ENCODE measurements at places on chromosomes 3 and 15.

DNA sequence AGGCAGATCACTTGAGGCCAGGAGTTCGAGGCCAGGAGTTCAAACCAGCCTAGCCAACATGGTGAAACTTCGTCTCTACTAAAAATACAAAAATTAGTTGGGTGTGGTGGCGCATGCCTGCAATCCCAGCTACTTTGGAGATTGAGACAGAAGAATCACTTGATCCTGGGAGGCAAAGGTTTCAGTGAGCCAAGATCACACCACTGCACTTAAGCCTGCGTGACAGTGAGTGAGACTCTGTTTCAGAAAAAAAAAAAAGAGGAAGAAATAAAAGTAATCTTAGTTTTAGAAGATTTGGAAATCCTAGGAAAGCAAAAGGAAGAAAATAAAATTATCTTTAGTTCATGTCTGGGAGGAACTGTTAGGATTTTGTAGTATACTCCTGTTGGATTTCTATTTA, 77.2 kb downstream of the IL12A start:
- no peak for DNase-seq

DNA sequence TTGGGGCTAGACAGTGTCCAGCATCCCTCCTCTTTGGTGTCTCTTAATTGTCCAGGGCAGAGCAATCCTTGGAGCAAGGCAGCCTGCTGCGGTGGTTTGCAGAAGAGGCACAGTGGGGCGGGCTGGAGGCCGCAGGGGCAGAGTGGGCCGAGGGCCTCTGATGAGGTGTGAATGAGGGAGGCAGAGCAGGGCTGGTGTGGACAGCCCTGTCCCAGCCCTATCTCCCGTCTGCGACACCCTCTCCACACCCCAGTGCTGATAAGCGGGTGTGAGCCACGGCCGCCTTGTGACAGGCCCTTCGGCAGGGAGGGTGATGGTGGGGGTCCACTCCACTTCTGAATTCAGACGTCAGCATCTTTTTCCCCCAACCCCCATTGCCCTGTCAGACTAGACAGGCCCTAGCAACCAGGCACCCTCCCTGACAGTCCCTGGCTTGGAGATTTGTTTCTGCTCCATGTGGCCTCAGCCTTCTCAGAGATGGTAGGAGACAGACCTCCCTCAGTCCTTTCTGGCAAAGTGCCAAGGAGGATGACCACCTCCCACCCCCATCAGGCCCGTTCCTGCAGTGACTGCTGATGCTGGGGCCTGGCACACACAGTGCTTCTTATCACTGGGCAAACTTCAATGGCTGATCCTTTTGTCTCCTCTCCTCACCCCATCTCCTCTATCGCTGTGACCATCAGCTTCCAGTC, 37.3 kb downstream of the EXOG start:
- no peak for DNase-seq

DNA sequence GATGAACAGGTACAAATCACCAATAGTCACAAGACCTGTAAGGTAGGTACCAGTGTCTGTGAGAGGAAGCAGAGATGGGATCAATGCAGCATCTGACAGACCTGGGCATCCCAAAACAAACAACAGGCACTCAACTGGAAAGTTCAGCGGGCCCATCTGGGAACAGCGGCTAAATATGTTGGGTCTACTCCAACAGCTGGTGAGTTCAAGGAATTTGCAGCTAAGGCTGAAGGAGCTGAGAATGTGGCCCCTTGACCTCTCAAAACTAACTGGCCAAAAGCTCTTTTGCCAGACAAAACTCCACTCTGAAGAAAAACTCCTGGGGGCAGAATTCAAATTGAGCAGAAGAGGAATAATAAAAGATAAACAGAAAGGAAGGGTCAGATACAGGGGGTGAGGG, 24.4 kb downstream of the AVEN start:
- no peak for DNase-seq

DNA sequence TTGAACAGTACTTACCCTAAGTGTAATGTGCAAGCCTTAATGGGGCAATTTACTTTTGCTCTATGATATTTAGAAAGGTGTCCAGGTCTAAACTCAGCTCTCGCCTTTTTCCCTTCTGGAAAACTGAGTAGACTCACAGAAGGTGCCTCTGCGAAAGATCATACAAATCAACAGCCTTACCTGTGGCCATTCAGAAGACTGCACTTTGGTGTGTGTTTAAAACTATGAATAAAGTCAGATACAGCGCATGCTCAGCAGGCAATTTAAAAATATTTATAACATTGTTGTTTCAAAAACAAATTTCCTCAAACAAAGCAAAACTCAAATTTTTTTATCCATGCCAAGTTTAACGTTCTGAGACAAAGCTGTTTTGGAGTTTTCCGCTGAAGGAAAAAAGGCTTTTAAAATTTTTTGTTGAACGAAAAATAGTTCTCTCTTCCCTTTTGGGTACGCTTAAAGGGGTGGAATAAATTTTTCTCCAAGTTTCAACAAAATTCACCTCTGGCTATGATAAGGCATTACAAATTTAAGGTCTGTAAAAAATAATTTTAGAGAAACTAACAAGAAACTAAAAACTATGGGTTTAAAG, 156.3 kb downstream of the TIGIT start:
- DNase-seq: no peak

DNA sequence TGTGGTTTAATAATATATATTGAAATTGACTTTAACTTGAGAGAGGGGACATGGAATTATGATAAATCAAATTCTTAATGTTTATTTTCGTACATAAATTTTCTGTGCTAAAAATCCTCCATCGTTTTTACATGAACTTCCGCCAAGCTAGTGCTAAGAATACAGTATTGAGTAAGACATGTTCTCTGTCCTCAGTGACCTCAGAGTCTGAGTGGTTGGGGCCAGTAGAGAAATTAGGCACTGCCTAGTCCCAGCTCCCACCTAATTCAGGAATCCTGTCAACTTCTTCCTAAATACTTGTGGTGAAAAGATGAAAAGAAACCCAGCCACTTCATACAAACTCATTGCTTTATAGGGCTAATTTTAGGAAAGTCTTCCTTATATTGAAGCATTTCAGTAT, 110.3 kb downstream of the PPP2R3A start:
- DNase-seq: no peak

DNA sequence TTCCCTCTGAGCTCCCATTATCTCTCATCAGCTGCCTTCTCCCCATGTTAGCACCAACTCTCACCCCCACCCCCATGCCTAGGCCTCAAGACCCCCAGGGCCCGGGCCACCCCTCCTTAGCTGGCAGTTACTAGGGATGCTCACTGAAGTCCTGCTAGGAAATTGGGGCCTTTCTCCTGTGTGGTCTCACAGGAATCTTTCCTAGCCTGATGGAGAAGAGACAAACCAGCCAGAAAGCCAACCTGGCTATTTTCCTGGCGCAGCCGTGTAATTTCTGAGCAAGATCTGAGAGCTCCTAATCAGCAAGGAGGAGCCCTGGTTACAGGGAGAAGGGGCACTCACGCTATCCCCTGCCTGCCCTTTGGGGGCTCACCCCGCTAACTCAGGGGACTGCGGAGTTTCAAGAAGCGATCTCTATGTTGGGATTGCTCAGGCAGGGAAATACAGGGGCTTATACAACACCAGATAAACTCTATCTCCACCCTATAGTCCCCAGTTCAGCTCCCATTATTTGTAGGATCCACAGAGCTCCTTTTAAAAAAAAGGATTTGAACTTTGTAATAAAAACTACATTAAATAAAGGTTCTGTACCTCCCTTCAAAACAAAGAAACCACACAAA, 25.2 kb downstream of the NR2F2 start:
- DNase-seq: no peak

GRCh38 chr15:29099131-29099880, 170.3 kb downstream of the NSMCE3 start:
- DNase-seq: no peak

GRCh38 chr3:127693336-127693843, 20.6 kb downstream of the ABTB1 start:
- DNase-seq: no peak

DNA sequence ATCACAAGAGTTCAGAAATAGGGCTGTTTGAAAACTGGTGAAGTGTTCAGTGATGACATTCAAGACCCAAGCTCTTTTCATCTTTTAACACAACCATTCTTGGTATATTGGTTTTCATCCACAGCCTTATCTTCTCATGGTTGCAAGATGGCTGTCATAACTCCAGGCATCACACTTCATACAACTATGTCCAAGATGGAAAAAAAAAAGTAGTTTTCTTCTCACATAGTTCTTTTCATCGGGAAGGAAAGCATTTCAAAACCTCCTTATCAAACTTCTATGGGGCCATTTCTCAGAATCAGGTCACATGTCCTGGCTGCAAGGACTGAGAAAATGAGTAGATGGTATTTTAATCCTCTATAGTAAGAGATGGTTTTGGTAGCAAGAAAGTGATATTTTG, 21.1 kb upstream of the MFSD1 start:
- no peak for DNase-seq

DNA sequence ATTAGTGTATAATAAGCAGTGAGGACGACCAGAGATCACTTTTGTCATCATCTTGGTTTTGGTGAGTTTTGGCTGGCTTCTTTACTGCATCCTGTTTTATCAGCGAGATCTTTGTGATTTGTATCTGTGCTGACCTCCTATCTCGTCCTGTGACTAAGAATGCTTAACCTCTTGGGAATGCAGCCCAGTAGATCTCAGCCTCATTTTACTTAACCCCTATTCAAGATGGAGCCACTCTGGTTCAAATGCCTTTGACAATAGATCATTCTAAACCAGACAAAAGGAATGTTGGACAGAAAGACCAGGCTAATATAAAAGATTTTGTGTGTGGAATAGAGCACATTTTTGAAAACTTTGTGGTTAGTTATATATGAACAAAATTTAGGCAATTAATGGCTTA, 618.5 kb upstream of the BCHE start:
- no peak for DNase-seq

GRCh38 chr3:188246905-188247304, 92.9 kb downstream of the LPP start:
- no peak for DNase-seq

- no peak for DNase-seq
These were observed 72.7 kb downstream of the PEAK1 start for GRCh38 chr15:77347197-77347596.

DNA sequence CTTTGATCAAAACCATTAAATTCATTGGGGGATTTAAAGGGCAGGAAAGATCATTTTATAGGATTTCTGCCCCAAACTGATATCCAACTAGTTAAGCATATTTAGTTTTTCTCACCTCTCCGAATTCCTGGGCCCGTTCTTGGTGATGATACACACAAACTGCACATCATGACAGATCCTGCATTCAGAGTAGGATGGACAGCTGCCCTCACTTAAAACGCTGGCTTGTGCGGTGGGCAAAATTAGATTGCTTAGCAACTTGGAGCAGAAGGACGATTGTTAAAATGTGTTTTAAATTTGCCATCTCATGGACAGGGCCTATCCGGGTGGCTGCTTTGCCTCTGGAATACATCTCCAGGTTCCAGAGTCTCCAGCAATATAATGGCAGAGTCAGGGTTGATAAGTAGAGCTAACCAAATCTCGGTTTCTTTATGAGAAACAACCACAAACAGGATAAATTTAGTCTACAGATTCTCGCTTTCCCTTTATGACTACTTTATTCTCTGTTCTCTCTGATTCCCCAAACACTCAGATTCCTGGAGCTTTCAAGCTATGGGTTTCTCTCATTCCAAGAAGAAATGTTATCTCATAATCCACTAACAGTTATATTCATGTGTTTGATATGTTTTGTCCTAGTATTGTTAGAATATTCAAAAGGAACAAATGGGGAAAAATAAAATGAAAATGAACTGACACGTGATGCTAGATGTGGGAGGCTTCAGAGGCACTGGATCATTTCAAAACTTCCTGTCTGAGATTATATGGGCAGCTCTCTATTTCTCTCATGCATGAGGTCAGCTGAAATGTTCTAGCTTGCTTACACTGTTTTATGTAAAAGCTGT, 1014.1 kb upstream of the SEMA6D start:
- no peak for DNase-seq

GRCh38 chr15:101521591-101521990, 32.1 kb upstream of the PCSK6 start:
- DNase-seq: no peak

GRCh38 chr3:173096140-173096539, 44.9 kb downstream of the SPATA16 start:
- no peak for DNase-seq

- no peak for DNase-seq
These were observed 27.7 kb downstream of the PTX3 start for GRCh38 chr3:157464321-157464720.

GRCh38 chr15:60634815-60635214, 155.9 kb upstream of the ICE2 start:
- no peak for DNase-seq

GRCh38 chr3:152309535-152310307, 41.0 kb downstream of the MBNL1 start:
- DNase-seq: no peak

- DNase-seq: no peak
These were observed 61.8 kb upstream of the MCF2L2 start for GRCh38 chr3:183490211-183490601.

- no peak for DNase-seq
These were observed 76.8 kb downstream of the TIGIT start for GRCh38 chr3:114370537-114371174.

DNA sequence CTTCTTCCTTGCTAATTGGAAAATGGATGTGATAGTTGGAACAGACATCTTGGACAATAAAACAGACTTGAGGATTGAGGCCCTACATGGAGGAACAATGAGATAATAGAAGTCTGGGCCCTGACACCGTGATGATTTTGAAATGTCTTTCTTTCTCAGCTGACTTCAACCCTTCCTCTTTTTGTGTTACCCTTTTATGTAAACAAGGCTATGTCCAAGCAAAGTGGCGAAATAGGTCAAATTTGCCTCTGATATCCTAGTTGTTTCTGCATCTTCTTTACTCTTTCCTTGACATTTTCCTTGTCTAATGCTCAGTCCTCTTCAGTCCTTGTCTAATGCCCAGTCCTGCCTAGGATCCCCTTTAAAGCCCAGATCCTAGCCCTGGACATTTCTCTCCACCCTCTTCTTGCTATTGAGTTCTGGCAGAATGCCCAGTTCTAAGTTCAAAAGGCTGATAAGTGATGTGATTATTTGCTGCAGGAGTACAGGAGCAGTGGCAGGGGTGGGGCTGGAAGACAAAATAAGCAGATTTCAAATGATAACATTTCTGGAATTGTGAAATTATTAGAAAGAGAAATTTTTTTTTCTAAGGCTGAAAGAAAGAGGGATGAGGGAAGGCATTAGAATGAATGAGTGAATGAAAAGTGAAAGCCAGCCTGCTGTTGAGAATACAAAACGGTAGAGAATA, 6.5 kb upstream of the VPS8 start:
- no peak for DNase-seq

DNA sequence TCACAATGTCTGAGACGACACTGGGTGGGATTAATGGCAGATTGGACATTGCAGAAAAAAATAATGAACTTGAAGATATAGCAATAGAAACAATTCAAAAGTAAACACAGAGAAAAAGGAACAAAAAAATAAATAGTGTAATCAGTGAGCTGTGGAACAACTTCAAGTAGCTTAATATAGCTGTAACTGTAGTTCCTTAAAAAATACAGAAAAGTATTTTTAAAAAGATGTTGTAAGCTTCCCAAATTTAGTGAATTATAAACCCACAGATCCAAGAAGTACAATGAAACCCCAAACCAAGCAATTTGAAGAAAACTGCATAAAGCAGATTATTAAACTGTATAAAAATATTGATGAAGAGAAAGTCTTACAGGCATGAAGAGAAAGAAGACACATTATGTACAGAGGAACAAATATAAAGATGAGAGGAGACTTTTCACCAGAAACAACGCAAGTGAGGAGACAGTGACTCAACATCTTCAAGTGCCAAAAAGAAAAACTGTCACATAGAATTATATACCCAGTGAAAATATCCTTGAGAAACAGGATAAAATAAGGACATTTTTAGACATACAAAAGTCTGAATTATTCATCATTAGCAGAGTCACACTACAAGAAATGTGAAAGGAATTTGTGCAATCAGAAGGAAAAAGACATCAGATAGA, 176.4 kb downstream of the NFKBIZ start:
- no peak for DNase-seq
